Stimulated activated CD4-positive, alpha-beta T cell treated with anti-CD3 and anti-CD28 coated beads, Interleukin-12 subunit alpha, Interleukin-12 subunit beta, amount 100 ng/mL, for 24 hours (primary cell): ENCODE measurements at places on chromosomes 6 and 20.

DNA sequence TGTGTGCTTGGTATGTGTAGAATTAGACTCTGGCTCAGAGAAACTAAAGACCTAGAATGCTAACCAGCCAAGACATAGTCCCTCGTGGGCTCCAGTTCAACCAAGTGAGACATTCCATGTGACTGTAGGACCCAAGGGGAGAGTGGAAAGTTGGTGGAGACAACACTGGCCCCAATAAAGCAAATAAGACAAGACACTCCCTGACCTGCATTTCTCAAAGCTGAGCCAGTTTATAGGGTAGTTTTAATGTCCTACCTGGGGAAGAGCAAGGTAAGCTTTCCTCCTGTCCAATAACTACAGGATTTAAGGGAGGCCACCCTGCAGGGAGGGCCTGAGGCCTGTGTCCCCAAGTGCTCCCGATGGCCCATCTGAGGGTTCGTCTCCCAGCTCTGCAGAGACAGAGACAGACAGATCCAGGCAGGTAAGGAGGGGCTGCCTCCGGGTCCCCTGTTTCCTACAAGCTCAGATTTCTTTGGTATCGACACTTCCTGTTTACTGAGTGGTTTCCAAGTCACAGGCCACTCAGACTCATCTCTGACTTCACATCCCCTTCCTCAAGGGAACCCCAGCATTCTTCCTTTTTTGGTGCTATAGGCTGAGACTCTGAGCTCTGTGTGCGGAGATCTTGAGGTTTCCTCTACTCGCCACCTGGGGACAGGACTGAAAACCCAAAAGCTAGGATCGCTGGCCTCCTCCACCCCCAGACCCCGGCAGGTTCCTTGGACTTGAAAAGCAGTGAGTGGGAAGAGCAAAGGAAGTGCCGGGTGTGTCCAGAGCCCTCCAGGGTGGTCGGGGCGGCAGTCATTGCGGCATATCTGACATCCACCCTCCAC is 92.4 kb downstream of the PRND start:
- no peak for DNase-seq

DNA sequence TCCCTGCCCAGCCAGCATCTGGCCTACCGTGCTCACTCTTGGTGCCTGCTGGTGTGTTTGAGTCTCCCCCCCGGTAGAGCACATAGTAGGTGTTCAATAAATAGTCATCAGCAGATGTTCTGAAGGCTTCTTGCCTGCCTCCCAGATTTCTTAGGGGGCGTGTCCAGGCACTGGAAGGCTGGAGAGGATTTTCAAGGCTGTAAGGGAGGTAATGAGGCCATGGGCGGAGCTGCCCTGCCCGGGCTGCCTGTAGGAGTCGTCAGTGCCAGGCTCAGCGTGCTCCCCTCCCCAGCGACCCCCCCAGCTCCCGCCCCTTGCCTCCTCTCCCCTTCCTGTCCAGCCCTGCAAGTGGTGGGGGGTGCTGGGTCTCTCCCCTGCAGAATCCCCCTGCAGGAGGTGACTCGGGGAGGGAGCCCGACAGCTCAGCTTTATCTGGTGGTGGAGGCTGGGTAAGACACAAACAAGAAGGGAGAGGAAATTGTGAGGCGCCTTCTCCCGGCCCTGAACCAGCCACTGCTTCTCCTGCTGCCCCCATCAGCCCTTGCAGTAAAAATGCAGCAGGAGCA is 55.9 kb downstream of the BCAS4 start:
- no peak for DNase-seq

GRCh38 chr20:48875233-48875913 is 46.1 kb upstream of the ARFGEF2 start:
- DNase-seq = no peak

DNA sequence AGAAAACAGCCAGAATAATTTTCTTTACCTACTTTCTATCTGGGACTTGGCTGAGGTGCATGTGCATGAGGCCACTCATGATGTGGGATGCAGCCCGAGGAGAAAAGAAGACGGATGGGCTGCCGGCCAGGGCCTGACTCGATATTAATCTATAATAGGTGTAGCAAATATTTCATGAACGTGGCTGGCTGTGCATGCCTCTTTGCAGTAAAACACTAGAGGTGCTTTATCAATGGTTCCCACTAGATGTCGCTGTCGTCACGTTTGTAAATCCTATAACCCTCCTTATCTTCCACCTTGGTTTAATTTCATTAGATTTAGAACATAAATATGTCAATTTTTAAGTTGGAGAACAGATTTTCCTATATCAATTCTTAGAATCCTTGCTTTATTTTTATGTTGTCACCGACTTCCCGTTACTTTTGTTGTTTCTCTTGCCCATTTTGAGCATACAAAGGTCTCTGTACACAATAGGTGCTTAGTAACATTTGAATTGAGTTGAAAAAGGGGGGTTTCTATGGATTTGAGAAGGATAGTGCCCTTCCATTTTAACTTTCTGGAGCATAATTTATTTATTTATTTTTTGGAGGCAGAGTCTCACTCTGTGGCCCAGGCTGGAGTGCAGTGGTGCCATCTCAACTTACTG is 19.6 kb upstream of the FERMT1 start:
- DNase-seq = no peak

DNA sequence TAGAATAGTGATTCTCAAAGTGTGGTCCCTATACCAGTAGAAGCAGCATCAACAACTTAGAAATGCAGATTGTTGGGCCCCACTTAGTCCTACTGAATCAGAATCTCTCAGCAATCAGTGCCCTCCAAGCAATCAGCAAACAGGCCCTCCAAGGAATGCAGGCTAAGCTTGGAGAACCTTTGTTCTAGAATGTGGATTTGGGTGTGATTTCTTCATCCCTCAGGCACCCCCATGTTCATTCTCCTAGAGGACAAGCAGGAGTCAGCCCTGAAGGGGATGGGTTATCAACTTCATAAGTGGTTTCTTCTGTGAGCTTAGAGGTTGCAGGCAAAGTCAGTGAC is 40.5 kb upstream of the TAF8 start:
- DNase-seq = no peak

DNA sequence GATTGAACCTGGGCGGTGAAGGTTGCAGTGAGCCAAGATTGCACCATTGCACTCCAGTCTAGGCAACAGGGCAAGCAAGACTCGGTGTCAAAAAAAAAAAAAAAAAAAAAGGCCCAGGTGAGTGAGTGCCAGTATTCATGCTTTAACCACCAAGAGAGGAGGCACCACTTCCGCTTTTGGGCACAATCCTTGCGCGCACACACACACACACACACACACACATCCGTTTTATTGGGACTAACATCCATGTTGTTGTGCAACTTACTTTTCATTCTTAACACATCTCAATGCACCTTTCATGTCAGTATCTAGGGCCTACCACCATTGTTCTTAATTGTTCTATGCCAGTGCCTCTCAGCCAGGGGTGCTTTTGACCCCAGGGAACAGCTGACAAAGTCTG is 263.0 kb downstream of the CDC5L start:
- no peak for DNase-seq
